Mesenteric fat pad (tissue), 1 donor: ENCODE measurements at places on chromosomes 12 and 14.

- no peak for DNase-seq
Measured at GRCh38 chr14:31208546-31209424, 1.2 kb upstream of the HECTD1 start.

DNA sequence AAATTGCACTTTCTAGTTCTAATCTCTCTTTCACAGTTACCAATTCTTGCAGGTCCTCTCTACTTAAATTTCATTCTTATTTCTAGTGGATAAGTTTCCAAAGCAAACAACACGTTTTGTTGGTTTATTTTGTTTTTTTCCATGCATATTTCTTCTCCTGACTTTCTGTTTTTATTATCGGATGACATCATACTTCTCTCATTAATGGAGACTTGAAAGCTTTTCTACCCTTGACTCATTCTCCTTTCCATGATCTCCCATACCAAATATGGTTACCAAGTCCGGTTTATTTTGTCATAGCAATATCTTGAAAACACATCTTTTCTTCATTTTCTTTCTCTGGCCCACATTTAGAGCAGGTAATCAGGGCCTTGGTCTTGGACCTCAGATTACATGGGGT, 796.5 kb downstream of the GALC start:
- no peak for DNase-seq

DNA sequence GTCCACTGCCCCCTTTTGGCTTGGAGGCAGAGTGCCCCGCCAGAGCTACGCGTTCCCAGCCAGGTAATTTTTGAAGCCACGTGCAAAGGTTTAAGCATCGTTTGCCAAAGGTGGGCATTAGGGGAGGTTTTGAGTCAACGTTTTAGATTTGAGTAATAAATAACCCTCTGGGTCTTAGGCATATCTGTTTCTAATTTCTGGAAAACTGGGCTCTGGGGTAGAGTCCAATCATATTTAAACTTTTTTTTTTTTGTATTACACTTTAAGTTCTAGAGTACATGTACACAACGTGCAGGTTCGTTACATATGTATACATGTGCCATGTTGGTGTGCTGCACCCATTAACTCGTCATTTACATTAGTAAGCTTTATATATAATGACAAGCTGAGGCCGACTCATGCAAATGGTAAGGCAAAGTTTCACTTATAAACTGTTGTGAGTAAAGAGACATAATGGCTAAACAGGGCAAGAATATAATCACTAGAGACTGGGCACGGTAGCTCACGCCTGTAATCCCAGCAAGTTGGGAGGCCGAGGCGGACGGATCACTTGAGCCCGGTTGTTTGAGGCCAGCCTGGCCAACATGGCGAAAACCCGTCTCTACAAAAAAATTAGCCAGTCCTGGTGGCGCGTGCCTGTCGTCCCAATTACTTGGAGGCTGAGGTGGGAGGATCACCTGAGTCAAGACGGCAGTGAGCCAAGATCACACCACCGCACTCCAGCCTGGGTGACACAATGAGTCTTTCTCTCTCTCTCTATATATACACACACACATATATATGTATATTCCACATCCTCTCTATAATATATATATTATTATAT, 491 bp upstream of the NR2C1 start:
- no peak for DNase-seq

GRCh38 chr12:49949866-49950265, 671 bp upstream of the AQP2 start:
- DNase-seq, result peak; percentile 39

GRCh38 chr12:69896653-69897381, 71.8 kb downstream of the MYRFL start:
- DNase-seq, result no peak

- DNase-seq, result peak; percentile 45
Measured at GRCh38 chr14:73824127-73824526, 27.5 kb upstream of the PTGR2 start.

DNA sequence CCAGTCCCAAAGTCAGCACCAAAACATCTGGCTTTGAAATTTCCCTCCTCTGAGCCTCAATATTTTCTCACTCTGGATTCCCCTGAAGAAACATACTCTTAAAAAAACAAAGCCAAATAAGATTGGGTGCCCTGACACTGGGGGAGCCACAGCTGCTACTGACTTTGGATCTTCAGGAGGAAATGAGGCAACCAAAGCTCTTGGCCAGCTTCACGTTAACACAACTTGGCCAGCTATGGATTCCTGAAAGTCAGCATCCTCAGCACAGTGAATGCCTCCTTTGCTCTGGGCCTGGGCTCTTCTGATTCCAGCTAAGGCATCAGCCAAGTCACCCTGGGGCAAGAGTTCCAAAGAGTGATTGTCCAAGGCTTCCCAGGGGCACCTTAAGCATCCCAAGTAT, 254.8 kb downstream of the ANO2 start:
- no peak for DNase-seq

DNA sequence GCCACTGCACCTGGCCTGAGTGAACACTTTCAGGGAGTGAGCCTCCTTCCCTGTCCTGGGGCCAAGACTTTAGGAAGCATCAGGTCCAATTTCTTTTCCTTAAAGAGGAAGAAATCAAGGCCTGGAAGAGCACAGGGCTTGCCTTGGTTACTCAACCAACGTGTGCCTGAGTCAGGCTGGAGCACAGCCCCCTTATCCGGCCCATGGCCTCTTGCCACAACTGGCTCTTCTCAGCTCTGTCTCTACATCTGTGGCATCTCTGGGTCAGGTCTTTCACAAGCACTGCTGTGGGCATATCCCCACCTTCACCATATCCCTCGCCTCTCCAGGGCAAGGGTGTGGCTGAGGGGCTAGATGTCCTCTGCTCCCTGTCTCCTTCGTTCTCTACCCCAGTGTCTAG, 6.8 kb downstream of the MYH6 start:
- no peak for DNase-seq

DNA sequence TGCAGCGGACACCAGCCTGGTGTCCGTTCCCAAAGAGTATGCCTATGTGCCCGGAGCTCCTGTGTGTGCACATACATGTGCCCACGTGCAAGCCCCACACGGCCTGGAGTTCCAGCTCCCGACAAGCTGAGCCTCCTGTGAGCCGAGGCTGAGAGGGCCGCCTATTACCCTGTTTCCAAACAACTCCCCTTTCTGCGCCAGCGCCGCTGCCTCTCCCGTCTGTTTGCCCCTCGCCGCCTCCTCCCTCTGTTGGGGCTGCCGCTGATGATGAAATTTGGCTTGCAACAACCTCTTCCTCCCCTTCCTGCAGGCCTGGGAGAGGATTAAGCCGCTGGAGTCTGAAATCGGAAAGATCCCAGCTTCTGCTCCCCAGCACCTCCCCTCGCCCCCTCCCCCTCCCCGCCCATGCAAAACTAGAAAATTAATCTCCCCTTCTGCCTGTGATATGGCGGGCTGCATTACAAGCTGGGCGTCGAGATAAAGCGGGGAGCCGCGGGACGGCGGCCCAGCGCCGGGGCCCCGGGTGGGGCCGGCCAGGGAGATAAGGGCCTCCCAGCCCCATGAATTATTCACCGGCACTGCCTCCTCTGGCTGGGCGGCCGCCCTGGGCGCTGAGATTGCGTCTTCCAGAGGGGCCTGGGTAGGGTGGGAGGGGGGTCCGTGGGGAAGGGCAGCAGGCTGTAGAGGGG, 6.8 kb upstream of the ASIC1 start:
- DNase-seq, result no peak

- DNase-seq, result no peak
Measured at GRCh38 chr12:6469609-6470374, 685 bp downstream of the VAMP1 start.

DNA sequence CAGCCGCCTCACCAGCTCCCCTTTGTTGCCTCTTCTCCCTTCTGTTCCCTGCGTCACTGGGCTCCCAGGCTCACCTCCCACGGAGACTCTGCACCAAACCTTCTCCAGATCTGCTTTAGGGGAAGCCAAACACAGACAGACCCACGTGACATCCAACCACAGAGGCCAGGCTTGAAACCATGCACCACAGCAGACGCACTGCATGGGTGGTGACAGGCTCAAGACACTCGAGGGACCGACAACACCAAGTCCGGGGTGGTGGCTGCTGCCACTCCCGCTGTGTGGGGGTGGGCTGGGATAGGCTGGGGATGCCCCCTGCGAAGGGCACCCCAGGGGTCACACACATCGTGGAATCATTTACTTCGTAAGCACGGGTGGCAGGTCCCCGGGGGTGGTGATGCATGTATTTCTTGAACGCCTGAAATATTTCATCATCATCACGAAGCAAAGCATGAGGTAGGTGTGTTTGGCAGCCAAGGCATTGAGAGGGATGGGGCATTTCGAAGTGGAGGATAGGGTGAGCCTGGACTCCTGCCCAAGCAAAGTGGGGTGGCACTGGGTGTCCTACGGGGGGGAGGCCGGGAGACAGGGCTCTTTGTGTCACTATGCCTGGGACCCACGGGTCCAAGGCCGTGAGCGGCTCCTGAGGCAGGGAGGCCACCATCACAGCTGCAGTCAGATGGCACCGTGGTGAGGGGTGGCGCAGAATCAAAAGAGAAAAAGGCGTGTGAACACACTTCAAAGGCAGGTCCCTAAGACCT, 66.8 kb upstream of the RFLNA start:
- peak; percentile 80 for DNase-seq

DNA sequence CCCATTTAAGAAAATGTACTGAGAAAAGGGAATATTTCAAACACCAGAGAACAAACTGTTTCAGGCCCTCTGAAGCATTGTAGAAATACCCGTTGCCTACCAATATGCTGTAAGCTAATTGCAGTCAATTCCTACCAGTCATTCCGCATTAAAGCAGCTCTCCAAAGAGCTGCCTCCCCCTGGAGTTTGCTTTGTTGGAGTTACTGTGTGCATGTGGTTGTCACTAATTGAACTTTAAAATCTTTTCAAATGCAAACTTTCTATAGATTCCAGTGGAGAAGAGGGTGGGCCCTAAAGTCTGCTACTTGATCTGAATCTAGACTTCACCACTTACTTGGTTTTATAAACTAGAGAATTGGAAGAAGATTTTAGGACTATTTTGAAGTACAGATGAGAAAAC, 112.7 kb downstream of the PLXNC1 start:
- no peak for DNase-seq

- DNase-seq, result no peak
Measured at GRCh38 chr12:125104982-125105381, 39.7 kb downstream of the AACS start.

GRCh38 chr14:55373784-55374705, 37.6 kb downstream of the ATG14 start:
- DNase-seq, result no peak

DNA sequence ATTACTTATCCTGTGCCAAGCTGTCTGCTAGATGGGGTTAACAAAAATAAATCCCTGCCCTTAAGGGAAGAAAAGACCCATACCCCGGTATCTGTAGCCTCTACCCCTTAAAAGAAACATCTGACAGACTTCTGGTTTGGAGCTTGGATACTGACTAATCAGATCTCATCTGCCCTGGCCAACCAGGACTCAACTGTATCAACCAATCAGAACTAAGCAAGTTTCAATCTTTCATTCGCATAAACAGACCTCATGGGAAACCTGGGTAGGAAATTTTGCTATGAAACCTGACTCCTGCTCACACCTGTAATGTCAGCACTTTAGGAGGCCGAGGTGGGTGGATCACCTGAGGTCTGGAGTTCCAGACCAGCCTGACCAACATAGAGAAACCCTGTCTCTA, 26.4 kb upstream of the PRMT8 start:
- no peak for DNase-seq

GRCh38 chr14:23727566-23728335, 91.6 kb downstream of the DHRS2 start:
- no peak for DNase-seq

GRCh38 chr12:2895511-2895910, 4.8 kb downstream of the TULP3 start:
- DNase-seq, result no peak

GRCh38 chr14:21626491-21627230, 8.1 kb downstream of the OR10G2 start:
- no peak for DNase-seq

DNA sequence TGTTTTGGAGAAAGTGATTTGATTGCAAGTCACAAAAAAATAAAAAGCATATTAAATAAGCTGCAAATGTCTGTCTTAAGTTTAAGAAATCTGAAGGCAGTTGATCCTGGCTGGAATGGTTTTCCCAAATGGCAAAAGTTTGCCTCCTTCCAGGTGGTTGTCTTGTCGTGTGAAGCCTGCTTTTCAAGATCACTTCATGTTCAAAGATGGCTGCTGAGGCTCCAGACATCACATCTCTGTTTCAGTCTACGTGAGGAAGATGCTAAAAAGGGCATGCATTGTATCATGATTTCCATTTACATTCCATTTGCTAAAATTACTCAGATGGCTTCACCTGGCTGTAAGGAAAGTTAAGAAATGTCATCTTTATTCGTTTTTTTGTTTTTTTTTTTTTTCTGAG, 31.6 kb upstream of the HMGA2 start:
- no peak for DNase-seq

GRCh38 chr14:100323121-100323941, at the start of gene SLC25A47:
TSS of gene SLC25A47 (plus strand) at chr14:100323339. CDS start at chr14:100323415, 76 bp downstream.
- no peak for DNase-seq

GRCh38 chr14:98364961-98365360, 907.0 kb downstream of the BCL11B start:
- no peak for DNase-seq

DNA sequence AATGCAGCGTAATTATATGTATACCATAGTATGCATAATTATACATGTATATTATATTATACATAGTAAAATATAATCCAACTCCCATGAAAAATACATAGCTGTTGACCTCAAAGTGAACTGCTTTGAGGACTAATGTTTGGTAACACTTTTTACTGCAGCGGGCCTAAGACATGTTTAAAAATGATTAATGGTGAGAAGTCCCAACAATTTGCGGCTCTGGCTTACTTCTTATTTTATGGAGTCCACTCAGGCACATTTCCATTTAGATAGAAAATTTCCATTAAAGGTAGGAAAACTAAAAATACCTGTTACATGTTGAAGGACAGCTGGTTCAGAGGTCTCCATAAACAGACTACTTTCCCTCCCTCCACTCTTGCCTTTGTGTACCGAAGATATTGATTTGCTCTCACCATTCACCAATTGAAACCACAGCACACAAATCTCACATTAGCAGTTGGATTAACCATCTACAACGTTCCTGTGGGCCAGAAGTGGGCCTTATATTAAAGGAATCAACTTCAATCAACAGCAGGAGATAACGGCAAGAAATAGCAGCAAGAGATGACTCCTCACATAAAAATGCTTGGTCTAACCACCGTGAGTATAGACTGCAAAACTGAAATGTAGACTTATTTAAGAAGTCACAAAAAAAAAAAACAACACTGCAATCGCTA, 14.1 kb upstream of the NT5DC3 start:
- DNase-seq, result no peak

- DNase-seq, result no peak
Measured at GRCh38 chr14:75363570-75364227, 64.1 kb upstream of the JDP2 start.

DNA sequence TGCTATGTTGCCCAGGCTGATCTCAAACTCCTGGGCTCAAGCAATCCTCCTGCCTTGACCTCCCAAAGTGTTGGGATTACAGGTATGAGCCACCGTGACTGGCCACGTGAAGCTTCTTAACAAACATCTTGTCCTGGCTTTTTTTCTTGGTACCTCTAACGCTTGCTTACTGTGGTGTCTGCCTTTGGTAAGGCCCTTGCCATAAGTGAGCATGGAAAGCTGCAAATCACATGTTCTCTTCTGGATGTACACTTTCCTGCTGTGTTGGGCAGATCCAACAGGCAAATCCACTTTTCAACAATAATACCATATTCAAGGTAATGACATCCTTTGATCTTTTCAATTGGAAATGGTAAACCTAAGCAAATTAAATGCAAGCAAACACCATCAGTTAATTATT, 54.6 kb downstream of the ARF6 start:
- DNase-seq, result no peak
